ENCODE measurements at places on chromosomes 2 and 18.

DNA sequence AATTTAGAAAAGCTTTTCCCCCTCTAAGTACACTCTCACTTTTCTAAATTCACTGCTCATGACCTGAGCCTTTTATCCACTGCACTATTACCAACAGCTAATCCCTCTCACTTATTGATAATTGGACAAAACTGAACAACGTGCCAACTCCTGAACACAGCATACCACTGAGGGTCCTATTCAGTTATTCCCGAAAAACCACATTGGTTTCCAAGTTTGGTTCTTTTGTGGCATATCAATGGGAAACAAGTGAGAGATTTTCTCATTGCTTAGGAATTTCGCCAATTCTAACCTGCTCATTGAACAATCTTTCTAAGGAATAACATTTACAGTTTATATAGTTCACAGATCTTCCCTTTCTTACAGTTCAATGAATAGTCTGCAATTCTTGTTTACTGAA, 977.4 kb downstream of the TMEM182 start:
- no peak for DNase-seq

DNA sequence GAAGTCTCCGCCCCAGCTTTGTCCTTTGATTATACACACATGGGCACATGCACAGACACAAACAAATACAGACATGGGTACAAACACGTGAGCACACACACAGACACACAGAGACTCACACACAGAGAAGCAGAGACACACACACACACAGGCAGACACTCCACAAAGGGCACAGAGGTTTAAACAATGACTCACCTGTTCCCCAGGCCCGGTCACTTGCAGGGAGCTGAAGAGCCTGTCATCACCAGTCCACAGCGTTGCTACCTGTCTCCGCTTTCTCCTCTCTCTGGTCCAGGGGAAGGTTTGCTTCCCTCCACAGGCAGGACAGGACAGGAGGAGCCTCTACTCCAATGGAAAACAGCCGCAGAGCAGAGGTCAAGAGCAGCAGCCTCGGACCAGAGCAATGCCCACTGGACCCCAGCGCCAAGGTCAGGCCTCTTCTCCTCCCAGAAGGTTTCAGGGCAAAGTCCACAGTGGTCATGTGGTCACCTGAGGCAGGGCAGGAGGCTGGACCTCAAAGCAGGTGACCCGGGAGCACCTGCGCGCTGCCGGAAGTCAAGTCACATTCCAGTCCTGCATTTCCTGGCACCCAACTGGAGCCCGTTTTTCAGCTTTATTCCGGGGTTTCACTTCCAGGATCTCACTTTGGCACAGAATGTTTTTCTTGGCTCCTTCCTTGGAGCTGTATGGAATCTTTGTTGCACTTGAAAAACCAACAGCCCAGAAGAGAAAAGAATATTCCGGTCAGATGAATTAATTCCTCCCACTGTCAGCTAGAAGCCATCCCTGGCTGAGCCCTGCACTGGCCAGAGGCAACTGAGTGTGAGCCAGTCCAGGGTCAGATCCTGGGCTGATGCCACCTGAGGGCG, at the start of gene RAB17:
Gene RAB17, minus strand, starts transcription at position 463 of the 869 bp plus-strand sequence. CDS start 4,580 bp downstream, outside the sequence.
- peak; percentile 37 for DNase-seq

DNA sequence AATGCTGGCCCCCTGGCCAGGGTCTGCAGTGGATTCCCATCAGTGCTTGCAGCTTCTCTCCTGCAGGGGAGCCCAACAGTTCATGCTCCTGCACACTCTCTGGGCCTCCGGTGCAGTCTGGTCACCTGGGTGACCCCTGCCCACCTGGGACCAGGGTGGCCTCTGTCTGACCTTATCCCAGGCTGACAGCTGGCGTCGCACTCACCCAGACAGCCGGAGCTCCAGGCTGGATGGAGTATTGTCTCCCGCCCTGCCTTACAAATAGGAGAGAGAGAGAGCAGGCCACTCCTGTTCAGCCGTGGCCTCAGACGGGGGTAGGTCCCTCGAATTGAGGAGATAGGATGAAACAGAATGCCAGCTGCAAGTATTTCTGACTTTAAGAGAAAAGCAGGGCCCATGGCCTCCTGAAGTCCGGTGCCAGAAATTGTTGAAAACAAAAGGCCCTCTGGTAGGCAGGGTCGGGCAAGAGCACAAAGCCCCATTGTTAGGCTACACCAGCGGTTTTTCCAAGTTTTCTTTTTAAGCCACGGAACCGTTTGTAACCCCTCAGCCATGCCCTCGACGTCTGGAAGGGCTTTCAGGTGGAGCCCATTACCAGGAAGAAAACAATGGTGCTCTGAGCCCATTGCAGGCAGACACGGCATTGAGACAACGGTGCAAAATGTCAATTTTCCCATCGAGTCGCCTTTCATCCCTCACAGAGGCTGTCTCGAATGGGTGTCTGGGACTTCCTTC, 258.4 kb downstream of the BCL11A start:
- no peak for DNase-seq

- no peak for DNase-seq
These were observed 57.8 kb upstream of the CYP26B1 start for GRCh38 chr2:72205504-72205881.

- no peak for DNase-seq
These were observed 650.6 kb downstream of the SATB2 start for GRCh38 chr2:198807131-198807530.

GRCh38 chr2:45178359-45178758, 169.1 kb upstream of the SIX2 start:
- DNase-seq: no peak

- DNase-seq: peak; percentile 29
These were observed 27.3 kb downstream of the GKN2 start for GRCh38 chr2:68925295-68925896.

DNA sequence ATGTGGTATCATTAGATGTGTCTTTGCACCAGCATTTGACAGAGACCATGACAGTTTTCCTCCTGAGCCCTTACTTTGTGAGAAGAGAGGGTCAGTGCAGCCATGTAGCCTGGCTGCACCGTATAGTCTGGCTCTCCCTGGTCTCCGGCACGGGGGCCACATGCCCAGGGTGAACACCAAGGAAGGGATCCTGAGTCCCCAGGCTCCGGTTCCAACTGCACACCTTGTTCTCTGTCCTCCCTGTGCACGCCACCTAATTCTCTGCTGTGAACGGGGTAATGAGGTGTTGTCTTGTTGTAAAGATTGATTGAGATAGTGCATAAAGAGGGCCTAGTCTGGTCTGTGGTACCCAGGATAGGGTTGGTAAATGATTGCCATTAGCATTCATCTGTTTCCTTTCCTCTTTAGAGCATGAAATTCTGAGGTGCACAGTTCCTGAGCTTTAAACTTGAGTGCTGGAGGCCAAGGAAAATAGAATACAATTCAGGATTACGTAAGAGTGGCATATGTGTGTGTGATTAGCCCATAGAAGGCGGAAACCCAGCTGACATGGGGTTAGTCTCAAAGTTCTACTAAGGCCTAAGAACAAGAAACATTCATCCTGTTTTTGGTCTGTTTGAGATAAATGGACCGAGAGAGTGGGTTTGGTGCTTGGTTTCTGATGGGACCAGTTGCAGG, 55.5 kb downstream of the NCK2 start:
- no peak for DNase-seq

- DNase-seq: no peak
These were observed 49.9 kb downstream of the CD8B2 start for GRCh38 chr2:106537047-106537446.

GRCh38 chr18:22233266-22233665, 63.9 kb downstream of the GATA6 start:
- no peak for DNase-seq

GRCh38 chr2:61469424-61470121, 1.3 kb downstream of the USP34 start:
- no peak for DNase-seq

GRCh38 chr2:57758686-57759085, 287.9 kb upstream of the VRK2 start:
- DNase-seq: no peak

DNA sequence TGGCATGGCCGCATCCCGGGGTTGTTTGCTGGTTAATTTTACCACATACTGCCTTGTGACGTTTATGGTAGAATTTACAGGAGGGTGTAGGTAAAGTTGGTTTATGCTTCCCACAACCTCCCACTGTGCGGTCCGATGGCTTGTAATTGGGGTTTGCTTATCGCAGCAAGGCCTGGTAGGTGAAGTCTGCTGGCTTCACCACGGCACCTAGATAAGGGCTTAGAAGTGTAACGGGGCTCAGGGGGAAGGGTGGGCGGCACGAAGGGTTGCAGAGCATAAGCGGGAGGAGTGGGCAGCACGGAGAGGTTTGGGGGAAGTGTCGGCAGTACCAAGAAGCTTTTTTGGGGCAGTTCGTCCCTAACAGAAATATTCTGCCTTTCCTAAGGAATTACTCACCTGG, 39.0 kb upstream of the TMEM131 start:
- DNase-seq: no peak

DNA sequence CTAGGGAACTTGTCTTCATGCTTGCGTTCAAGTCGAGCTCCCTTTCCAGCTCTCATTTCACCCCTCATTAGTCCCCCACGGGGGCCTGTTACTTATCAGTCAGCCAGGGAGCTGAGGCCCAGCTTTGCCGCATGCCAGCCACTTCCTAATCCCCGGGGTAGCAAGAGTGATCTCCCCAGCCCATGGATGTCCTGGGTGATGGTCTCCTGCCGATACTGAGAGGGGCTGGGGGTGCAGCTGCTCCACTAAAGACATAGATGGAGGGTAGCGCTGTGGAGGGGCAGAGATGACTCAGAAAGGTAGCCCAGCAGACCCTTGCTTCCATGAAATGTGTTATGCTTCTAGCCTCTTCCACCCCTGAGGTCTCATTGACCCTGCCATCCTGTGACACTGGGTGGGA, 314.0 kb upstream of the EPAS1 start:
- DNase-seq: no peak
